Activated T-helper 2 cell treated with anti-CD3 and anti-CD28 coated beads, Interferon-gamma antibody, Interleukin-2, Interleukin-4, amounts not matched to agents 10 μg/mL and 5 μg/mL and 100 μg/mL, durations not matched to agents 14 hours and 24 hours and 36 hours (primary cell): ENCODE measurements at places on chromosomes 7 and 10.

DNA sequence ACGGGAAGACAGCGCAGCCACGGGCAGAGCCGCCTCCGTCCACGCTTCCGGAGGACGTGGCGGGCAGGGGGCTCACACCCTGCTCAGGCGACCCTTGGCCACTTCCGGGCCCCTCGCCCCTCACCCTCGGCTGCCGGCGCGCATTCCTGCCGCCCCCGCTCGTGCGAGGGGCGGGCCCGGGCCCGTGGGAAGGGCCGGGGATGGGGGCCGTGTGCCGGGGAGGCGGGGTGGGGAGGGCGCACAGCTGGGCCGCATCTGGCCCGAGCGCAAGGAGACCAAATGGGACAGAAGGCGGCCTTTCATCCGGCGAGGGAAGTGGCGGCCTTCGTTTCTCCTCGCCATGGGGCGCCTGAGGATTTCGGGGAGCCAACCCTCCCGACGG is 846 bp upstream of the LFNG start:
- DNase-seq: no peak

DNA sequence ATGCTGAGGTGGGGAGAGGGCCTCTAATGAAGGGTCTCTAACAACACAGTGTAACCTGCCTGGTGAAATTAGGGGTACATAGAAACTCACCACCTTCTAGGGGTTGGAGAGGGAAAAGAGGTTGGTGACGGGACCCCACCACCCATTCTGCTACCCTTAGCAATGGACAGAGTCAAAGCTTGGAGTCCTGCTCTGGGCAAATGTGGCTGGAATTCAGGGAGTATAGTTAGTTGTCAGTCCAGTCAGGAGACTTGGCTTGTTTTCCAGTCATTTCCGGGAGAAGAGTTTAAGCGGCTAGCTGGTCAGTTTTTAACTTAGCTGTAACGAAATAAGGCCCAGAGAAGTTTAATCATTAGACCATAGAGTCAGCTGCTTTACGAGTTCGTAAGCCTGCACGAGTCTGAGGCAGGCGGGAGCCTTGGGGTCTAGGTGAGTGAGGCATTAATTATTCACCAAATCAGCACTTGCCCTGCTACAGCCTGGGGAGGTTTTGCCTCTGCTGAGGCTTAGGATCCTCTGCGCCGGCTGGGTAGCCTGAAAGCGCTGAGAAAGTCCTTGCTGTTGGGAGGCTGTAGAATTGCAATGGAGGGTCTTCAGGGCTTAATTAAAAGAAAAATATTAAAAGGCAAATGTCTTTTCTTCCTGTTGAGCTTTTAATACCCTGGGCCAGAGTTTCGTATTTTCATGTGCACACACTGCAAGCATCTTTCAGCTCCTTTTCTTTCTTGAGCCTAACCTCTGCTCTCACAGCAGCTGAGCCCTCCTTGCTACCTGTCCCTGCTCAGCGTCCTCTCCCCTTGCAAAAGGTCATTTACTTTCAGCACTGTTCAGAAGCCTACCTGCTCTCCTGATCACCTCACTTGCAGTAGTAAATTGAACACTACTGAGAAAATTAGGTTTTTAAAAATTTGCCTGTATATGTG is 1.5 kb upstream of the LAMB1 start:
- DNase-seq: no peak

GRCh38 chr10:61869774-61870525 is 31.5 kb upstream of the ARID5B start:
- DNase-seq: no peak

GRCh38 chr10:4813023-4813422 is 13.0 kb upstream of the AKR1E2 start:
- no peak for DNase-seq

DNA sequence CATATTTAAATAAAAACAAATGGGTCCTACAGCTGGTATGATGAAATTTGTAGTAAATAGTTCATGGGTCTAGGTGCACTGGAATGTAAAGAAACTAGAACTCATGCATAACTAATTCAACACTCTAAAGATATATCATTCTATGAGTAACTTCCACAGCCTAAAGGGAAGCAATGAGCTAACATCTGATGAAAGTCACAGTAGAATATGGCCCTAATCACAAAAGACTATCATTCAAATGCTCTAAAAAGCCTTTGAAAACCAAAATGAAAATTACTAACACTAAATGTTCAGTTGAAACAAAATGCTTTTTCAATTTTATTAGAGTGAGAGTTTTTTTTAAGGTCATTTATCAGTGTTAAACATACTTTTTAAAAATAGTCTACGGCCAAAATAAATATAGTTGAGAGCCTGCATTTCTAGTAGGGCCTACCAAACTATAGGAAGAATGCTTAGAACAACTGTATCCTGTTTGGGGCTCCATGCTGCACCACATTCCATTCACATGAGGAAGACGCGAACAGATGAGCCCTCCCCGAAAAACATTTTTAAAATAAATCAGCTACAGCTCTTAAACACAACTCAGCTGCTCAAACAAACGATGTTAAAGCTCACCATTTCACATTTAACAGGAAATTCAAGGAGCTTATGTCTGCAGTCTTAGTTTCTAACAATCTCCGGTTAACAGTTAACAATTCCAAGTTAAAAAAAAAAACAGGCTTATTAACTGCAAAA is 134.5 kb downstream of the NRBF2 start:
- no peak for DNase-seq

DNA sequence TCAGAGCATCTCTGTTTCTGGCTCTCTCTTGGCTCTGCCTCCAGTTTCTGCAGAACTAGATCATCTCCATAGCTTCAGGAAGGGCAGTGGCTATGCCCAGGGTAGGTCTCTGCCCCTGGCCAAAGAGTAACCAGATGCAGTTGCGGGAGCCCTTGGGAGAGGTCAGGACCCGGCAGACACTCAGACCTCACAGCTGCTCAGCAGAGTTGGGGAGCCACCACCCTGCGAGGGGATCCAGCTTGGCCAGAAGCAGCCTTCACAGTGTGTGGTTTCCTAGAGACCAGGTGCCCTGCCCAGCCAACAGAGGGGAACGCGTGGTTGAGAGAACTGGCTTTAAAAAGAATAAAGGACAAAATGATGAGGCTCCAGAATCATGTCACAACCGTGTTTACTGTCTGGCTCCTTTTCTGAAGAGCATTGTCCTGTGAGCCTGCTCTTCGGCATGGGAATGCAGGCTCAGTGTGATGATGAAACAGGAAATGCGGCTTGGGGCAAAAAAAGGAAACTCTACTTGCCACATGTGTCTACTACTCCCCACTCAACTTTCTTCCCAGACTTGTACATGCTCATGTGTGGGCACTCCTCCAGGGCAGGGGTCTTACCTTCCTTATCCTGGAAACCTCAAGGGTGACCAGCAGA is 243.1 kb downstream of the INHBA start:
- DNase-seq: no peak
